ENCODE measurements at places on chromosomes 11 and 22.

GRCh38 chr11:10459029-10459970 is 4.2 kb downstream of the AMPD3 start:
- DNase-seq = peak; percentile 49

- no peak for DNase-seq
Measured at GRCh38 chr22:42907404-42908373, 50.6 kb upstream of the ARFGAP3 start.

GRCh38 chr11:79101656-79102055 is 339.2 kb downstream of the TENM4 start:
- DNase-seq = no peak

DNA sequence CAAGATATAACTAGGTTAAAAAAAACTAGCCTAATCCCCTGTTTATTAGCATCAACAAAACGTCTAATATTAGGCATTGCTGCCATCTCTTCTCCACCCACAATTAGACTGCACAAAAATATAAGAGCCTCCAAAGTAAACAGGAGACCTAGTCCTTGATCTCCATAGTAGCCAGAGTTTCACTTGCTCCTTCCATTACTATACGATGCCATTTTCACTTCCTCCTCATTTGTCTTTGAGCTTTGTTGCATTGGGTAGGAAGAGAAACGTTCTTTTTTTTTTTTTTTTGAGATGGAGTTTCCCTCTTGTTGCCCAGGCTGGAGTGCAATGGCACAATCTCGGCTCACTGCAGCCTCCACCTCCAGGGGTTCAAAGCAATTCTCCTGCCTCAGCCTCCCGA is 42.3 kb upstream of the RDX start:
- DNase-seq = no peak

- DNase-seq = no peak
Measured at GRCh38 chr11:45412051-45412471, 125.9 kb upstream of the SYT13 start.

DNA sequence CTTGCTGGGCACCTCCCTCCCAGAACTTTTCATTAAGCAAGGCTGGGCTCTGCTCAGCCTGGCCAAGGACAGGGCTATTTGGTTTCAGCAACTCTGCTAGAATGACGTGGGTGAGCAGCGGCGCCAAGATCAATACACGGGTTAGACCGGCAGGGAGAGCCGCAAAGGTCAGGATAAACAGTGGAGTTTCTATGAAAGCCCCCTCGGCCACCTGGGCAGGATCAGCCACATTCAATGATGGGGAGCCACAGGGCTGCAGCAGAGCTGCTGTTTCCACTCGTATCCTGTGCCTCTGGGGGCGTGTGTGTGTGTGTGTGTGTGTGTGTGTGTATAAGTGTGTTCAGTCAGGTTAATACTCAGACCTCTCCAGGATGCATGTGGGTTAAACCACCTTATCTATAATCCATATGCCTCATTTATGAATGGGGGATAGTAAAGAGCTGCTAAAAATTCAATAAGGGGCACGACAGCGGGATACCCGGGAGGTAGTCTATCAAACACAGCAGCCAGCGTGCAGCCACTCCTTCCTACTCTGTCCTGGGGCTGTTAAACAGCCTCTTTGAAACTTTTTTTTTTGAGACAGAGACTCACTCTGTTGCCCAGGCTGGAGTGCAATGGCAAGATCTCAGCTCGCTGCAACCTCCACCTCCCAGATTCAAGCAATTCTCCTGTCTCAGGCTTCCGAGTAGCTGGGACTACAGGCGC is 34.8 kb downstream of the MYH9 start:
- DNase-seq = no peak

DNA sequence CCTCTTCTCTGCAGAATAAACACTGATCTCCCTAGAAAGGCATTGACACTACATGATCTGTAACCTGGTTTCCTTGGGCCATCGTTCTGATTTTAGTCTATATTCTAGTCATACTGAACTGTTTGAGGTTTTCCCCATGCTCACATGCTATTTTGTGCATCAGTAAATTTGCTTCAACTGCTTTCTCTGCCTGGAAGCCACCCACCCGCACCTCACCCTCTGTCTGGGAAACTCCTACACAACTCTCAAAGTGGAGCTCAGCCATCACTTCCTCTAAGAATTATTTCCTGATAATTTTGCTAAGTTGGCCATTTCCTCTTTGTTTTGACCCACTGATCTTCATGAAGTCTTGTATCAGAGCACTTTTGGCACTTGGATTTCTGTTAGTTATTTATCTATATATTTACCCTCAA is 36.1 kb downstream of the MMP20 start:
- no peak for DNase-seq

DNA sequence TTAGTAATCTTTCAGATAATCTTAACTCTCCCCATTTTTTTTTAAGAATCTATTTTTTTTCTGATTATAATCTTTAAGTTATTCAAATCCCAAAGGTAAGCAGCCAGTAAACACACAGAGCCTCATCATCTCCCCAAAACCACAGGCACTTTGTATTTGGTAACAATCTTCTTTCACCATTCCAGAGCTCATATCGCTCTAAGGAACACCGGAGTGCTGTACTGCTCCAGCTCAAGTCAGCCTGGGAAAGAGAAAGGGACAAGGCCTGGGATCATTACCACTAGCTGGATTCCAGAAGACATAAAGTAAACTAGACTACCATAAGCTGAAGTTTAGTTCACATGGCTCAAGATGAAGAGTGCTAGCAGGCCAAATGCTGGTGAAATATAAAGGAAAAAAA is 73.0 kb upstream of the APOA1 start:
- no peak for DNase-seq

- no peak for DNase-seq
Measured at GRCh38 chr22:29255064-29255621, 12.6 kb downstream of the RHBDD3 start.

- DNase-seq = no peak
Measured at GRCh38 chr11:113493206-113493605, 18.0 kb upstream of the DRD2 start.

DNA sequence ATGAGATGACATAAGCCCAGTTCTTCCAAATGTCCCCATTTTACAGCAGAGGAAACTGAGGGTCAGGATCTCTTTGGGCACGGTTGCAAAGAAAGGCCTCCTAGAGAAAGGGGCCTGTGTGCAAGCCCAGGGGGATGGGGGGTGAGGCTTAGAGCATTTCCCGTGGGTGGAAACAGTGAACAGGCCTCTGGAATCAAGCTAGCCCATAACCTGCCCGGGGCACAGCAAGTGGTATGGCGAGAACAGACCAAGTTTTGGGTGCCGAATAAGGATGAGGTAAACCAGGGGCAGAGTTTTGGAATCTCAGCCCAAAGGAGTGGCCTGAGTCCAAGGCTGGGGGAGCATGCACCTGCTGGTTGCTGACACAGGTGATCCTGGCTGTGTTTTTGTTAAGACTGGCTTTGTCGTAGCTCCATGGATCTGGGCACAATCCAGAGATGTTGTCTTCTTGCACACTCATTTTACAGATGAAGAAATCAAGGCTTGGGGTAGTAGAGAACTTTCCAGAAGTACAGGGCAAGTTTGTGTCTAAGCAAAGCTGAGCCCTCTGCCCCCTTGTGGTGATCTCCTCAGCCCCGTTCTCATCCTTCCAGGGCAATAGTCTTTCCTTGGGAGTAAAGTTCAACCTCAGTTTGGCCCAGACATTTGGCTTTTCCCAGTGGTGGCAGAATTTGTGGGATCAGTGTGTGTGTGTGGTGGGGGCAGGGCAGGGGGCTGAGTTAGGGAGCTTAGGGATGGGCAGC is 53.5 kb upstream of the MYEOV start:
- no peak for DNase-seq
